ENCODE measurements at places on chromosomes 3 and 15. TPM values are rescaled to one million over a fixed set of nuclear protein-coding genes. Genes with fewer than 3 reads are reported as not detected.

Gene SRPRB
- total RNA-seq = 39.3 TPM

Gene ROBO2
- total RNA-seq = 0.28 TPM

Gene GOLGA8G
- not detected for total RNA-seq

Gene ARNT2
- 2.0 TPM for total RNA-seq

DNA sequence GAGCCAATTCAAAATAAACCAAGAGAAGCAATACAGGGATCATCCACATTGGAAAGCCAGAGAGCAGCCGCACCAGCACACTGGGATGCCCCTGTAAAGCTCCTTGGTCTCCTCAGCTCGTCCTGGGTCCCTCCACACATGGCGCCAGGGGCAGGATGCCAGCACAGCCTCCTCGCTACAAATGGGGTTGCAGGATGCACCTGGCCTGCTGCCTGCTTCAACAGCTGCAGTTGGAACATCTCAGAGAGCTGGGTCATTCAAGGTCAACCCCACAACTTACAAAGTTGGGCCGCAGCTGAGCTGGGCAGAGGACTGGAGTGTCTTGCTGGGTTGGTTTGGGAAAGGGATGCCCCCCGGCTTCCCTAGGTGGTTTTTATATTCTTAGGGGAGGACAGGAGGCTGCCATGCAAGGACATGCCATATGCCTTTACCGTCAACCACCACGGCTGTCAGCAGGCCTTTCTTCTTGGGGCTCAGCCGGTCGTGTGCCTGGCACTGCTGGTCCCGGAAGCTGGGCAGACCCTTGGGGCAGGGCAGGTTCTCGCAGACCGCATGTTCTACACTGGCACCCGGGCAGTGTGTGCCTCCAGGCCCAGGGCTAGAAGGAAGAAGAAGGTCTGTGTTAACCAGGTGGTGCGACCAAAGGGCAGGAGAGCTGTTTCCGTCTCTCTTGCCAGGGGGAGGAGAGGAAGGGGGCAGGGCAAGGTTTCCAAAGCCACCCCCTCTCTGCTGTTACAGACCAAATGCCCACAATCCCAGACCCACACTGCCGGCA lies 225.2 kb downstream of the ADAMTS17 start:
- DNase-seq = peak; percentile 41

DNA sequence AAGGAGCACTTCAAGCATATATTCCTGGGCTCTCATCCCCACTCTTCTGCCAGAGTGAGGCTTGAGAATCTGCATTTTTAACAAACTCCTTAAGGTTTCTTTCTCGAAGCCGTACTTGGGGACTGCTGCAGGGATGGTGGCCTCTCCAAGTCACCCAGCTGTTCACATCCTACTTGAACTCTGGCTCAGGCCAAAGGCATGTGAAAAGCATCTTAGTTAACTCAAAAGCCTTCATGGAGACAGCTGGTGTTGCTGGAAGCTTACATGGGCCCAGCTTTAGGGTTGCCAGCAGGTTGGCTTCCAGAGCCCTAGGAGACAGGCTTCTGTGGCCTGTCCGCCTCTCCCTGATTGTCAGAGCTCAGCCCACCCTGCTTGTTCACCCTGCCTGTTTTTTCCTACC lies 139.2 kb downstream of the THSD4 start:
- DNase-seq = no peak

DNA sequence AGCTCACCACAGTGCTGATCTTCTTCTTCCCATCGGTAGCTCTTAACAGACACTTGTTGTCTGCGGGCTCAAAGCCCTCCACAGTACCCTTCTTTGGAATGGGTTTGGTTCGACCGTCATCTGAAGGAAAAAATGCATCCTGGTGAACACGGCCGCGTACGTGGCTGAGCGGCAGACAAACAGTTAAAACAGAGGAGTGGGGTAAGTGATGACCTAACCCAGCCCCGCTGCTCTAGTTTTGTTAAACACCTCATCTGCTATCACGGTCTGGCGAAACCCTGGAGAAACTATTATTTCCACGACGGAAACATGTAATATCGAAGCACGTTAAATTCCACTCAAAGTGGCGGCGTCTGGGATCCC lies 725 bp downstream of the SRP14 start:
- DNase-seq = no peak

GRCh38 chr3:46981932-46982471 lies 2.5 kb downstream of the NBEAL2 start:
- peak; percentile 73 for DNase-seq

Measured in left colon (tissue), 2 donors.